Tongue (tissue), 3 donors: ENCODE measurements at places on chromosomes 16 and 17. TPM values are rescaled to one million over a fixed set of nuclear protein-coding genes. Genes with fewer than 3 reads are reported as not detected.

The JUP gene
- total RNA-seq: 194 TPM

The LHX1 gene
- total RNA-seq: not detected

The C16orf54 gene
- total RNA-seq: 0.72 TPM

The GPR179 gene
- 0.21 TPM for total RNA-seq

The GNGT2 gene
- 0.92 TPM for total RNA-seq

The SOX8 gene
- total RNA-seq: 55.6 TPM

The ICAM2 gene
- 49.1 TPM for total RNA-seq

The KRT27 gene
- total RNA-seq: not detected

The TBC1D16 gene
- 23.3 TPM for total RNA-seq

The CBX8 gene
- 6.5 TPM for total RNA-seq

The CD300A gene
- 3.0 TPM for total RNA-seq

The TMC8 gene
- total RNA-seq: 3.2 TPM

The KRTAP2-3 gene
- not detected for total RNA-seq

The C1QTNF8 gene
- total RNA-seq: not detected

The SLC38A8 gene
- total RNA-seq: not detected

The HAP1 gene
- total RNA-seq: 0.41 TPM

The HNF1B gene
- total RNA-seq: not detected

The KRTAP4-1 gene
- total RNA-seq: not detected
